ENCODE measurements at places on chromosomes 1 and 21. TPM values are rescaled to one million over a fixed set of nuclear protein-coding genes. Genes with fewer than 3 reads are reported as not detected.
A peak's percentile ranks its signal among the peaks of the same experiment; 100 is the strongest.

DNA sequence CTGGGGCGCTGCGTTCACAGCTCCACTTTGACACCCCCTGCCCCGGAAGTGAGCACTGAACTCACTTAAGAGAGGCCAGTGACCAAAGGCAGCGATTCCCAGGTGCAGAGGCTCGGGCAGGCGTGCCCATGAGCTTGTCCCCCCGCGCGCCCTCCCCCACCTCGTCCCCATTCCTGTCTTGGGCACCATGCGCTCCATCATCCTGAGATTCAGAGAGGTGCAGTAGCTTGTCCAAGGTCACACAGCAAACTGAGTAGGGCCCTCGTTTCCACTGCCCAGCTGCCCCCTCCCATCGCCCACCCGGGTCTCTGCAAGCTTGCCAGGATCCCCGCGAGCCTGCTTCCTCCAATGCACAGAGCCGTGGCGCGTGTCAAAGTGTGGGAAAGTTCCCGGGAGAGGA, 68.0 kb downstream of the SYT2 start:
- H3K4me3 ChIP-seq: no peak overlapping the region
- H3K36me3 ChIP-seq: no peaks in the 10 kb centered on the region
- no peak for DNase-seq
- peaks cover 17% of the 10 kb centered on the region for H3K4me1 ChIP-seq
- H3K27me3 ChIP-seq: peaks cover 9% of the 10 kb centered on the region

GRCh38 chr1:161192476-161193465, 6.1 kb downstream of the ADAMTS4 start:
- H3K27me3 ChIP-seq: no peaks in the 10 kb centered on the region
- no peaks in the 10 kb centered on the region for H3K36me3 ChIP-seq
- peaks cover 79% of the 10 kb centered on the region for H3K4me1 ChIP-seq
- peak overlapping the region; percentile 52 for H3K27ac ChIP-seq
- no peak overlapping the region for H3K4me3 ChIP-seq

DNA sequence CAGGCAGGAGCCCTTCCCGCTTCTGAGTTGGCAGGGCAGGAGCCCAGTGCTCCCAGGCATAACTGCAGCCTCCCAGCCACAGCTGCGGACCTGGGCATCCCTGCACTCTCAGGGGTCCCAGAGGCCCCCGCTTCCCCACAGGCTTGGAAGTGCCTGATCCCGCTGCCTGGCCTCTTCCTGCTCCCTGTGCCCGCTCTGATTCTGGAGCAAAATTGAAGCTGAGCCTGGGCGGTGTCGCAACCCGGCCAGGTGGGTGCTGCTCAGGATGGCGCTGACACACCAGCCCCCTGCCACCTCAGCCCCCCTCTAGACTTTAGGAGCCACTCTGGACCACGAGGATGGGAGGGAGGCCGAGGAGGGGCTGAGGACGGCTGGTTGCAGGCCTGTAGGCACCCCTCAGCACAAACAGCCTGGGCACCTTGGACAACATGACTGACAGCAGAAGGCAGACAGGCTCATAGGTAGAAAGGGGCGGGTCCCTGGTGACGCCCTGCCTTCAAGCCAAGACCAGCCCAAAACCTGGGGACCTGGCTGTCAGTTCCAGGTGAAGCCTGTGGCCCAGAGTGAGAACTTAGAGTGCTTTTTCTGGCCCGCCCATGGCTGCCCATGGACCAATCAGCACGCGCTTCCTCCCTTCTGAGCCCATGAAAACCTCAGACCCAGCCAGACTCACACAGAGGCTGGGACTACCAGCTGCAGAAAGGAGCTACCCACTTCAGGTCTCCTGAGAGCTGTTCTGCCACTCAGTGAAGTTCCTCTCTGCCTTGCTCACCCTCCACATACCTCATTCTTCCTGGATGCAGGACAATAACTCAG, 7.2 kb downstream of the HLCS start:
- H3K4me1 ChIP-seq: no peaks in the 10 kb centered on the region
- no peak overlapping the region for H3K27ac ChIP-seq
- no peaks in the 10 kb centered on the region for H3K27me3 ChIP-seq
- H3K36me3 ChIP-seq: no peaks in the 10 kb centered on the region
- no peak for DNase-seq

DNA sequence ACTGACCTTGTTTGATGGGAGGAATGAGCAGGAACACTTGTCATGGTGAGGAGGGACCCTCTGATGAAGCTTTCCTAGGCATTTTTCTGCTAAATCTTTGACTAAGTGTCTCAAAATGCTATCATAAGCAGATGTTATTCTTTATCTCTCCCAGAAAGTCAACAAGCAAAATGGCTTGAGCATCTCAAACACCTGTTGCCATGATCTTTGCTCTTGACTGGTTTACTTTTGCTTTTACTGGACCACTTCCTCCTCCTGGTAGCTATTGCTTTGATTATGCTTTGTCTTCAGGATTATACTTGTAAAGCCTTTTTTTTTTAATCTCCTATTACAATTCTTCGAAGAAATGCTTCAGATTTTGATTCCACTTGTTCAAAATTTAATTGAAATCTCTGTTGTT, 157.4 kb downstream of the GPR52 start:
- no peak overlapping the region for H3K27ac ChIP-seq
- DNase-seq: no peak
- no peaks in the 10 kb centered on the region for H3K4me1 ChIP-seq
- H3K36me3 ChIP-seq: peaks cover 20% of the 10 kb centered on the region

GRCh38 chr1:226761322-226761721, 22.2 kb upstream of the ITPKB start:
- no peak overlapping the region for H3K27ac ChIP-seq
- no peaks in the 10 kb centered on the region for H3K36me3 ChIP-seq
- no peak overlapping the region for H3K4me3 ChIP-seq
- H3K4me1 ChIP-seq: no peaks in the 10 kb centered on the region
- H3K27me3 ChIP-seq: no peaks in the 10 kb centered on the region

- no peaks in the 10 kb centered on the region for H3K27me3 ChIP-seq
- no peak overlapping the region for H3K27ac ChIP-seq
- H3K36me3 ChIP-seq: no peaks in the 10 kb centered on the region
- no peak for DNase-seq
- no peak overlapping the region for H3K4me3 ChIP-seq
- no peaks in the 10 kb centered on the region for H3K4me1 ChIP-seq
Measured at GRCh38 chr1:37153116-37154100, 119.1 kb upstream of the GRIK3 start.

DNA sequence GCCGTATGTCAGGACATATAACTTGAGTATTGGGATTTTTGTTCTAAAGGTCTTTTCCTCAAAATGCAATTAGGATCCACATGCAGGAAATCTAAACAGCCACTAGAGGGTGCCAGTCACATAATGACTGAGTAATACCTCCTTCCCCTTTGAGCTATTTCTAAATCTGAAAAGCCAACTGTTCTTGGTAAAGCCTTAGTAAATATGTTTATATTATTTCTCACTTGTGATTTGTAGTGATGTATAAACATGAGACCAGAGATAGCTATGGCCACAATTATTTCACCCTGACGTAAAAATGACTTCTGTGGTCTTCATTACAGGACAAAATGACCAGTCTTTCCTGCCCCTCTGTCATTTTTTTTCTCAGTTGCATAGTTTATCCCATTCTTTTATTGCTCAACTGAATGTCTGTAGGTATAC, 41.0 kb upstream of the DR1 start:
- no peak for DNase-seq
- no peaks in the 10 kb centered on the region for H3K27me3 ChIP-seq
- H3K4me1 ChIP-seq: no peaks in the 10 kb centered on the region
- no peaks in the 10 kb centered on the region for H3K36me3 ChIP-seq
- no peak overlapping the region for H3K4me3 ChIP-seq
- no peak overlapping the region for H3K27ac ChIP-seq

- H3K27me3 ChIP-seq: no peaks in the 10 kb centered on the region
- DNase-seq: no peak
- no peaks in the 10 kb centered on the region for H3K4me1 ChIP-seq
- no peak overlapping the region for H3K27ac ChIP-seq
Measured at GRCh38 chr1:30354410-30354809, 369.0 kb downstream of the MATN1 start.

DNA sequence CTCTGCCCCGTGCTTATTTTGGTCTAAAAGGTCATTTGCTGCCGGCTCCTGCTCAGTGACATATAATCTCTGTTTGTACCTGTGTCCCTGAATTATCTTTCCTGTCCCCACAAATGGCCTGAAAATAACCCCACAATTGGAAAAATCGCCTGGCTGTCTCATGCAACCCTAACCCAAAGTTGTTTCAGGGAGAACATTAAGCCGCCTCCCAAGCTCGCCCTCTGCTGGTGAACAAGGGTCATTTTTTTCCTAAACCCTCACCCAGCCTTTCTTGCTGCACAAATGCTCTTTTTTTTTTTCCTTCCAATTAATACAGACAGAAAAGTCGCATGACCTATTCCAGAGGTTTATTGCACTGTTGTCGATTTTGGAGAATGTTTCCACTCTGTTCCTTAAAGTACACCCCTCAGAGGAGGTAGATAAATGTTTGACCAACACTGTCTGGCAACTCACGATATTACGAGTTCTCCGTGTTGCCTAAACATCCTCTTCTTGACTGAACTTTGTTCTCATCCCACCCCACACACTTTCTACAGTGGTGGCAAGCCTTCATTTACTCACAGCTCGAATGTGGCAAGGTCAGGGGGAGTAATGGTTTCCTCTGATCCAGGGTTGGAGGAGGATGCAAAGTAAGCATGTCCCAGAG, 148.7 kb downstream of the ZZZ3 start:
- no peaks in the 10 kb centered on the region for H3K36me3 ChIP-seq
- H3K4me1 ChIP-seq: no peaks in the 10 kb centered on the region
- no peak overlapping the region for H3K4me3 ChIP-seq
- no peaks in the 10 kb centered on the region for H3K27me3 ChIP-seq
- no peak for DNase-seq
- H3K27ac ChIP-seq: no peak overlapping the region

GRCh38 chr1:10624256-10625050, 149.7 kb downstream of the PEX14 start:
- no peaks in the 10 kb centered on the region for H3K27me3 ChIP-seq
- DNase-seq: no peak
- H3K36me3 ChIP-seq: peaks cover 78% of the 10 kb centered on the region

- no peaks in the 10 kb centered on the region for H3K27me3 ChIP-seq
- no peak overlapping the region for H3K27ac ChIP-seq
- no peak overlapping the region for H3K4me3 ChIP-seq
- no peak for DNase-seq
- H3K36me3 ChIP-seq: peaks cover 8% of the 10 kb centered on the region
Measured at GRCh38 chr21:33278721-33279120, 12.6 kb downstream of the IL10RB start.

The PTGS2 gene
- 2.5 TPM for total RNA-seq

The B3GALNT2 gene
- total RNA-seq: 23.1 TPM

The COG2 gene
- total RNA-seq: 21.2 TPM

The C4BPA gene
- not detected for total RNA-seq
